COR-L47 (cell line): ENCODE measurements at places on chromosomes 2 and 18.

DNA sequence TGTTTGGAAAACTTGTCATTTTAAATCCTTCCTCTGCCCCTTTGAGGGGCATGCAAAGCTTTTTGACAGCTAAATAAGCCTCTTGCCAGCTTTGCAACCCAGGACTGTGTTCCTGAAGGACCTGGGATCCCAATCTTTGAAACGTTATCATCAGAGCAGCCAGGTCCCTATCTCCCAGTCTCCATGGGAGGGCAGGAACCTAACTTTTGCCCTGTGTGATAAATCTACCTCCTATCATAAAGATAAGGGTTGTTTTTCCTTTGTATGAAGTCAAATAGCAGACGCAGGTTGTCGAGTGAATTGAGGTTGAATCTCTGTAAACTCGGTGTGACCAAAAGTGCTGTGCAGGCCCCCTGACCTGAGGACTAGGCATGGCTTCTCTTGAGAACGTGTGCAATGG is 30.1 kb downstream of the TPRKB start:
- DNase-seq, result no peak

DNA sequence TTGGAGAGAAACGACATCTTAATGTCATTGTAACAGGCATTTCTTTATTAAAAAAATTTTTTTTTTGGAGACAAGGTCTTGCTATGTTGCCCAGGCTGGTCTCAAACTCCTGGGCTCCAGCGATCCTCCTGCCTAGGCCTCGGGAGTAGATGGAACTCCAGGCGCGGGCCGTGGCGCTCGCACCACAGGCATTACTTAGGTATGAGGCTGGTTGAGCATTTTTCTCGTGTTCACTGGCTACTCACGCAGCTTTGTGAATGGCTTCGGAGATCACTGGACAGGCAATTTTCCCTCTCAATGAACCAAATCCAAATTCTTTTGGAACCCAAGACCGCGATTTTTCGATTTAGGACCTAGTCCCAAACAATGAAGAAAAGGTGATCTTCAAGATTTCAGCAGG is 795 bp upstream of the TCF7L1 start:
- no peak for DNase-seq

GRCh38 chr2:217660423-217660822 is 342.4 kb downstream of the TNS1 start:
- DNase-seq, result no peak

DNA sequence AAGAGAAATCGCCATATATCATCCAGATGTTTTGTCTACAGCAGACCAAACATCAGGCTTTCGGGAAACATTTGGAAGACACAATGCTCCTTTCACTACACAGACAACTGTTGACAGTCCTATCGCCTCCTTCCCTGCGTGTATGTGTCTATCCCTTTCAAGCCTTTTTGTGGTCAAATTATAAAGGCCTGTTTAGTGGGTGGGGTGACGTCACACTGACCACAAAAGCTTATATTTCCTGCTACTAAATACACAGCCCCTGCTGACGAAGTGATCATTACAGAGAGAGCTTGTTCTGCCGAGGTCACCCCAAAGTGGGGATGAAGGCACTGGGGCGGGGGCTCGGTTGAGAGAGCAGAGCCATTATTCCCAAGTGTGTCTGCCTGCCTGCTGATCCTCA is 302.7 kb upstream of the TNP1 start:
- DNase-seq, result no peak

DNA sequence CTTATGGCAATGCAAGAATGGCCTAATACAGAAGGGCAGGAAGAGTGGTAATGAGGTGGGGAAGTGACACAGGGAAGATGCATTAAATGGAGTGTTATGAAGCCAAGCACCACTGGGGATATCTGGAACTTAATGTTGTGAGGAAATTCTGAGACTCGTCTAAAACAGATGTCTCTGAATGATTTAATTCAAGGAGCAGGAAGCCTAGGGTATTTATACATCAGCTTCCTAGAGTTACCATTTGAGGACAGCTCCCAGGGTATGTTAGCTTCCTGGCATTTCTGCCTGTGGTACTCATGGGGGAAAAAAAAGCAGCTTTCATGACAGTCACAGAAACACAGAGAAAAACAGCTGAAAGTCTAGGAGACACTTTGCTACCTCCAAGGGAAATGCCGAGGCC is 989.5 kb downstream of the CBLN2 start:
- DNase-seq, result no peak

DNA sequence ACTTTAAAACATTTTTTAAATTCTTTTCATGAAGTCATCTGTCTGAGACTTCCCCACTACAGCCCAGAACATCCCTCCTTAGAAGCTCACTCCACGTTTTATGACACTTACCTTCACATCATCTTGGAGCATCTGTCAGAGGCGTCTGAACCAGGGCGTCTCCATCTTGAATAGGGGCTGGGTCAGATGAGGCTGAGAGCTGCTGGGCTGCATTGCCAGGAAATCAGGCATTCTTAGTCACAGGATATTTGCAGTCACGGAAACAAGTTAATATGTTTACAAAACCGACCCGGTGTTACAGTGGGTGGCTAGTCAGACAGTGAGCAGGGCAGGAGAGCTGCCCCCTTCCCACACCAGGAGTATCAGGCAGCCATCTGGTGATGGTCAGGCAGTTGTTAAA is 456.5 kb downstream of the FBXO15 start:
- no peak for DNase-seq

- no peak for DNase-seq
Observed at GRCh38 chr2:99812426-99812825, 322.6 kb upstream of the REV1 start.

DNA sequence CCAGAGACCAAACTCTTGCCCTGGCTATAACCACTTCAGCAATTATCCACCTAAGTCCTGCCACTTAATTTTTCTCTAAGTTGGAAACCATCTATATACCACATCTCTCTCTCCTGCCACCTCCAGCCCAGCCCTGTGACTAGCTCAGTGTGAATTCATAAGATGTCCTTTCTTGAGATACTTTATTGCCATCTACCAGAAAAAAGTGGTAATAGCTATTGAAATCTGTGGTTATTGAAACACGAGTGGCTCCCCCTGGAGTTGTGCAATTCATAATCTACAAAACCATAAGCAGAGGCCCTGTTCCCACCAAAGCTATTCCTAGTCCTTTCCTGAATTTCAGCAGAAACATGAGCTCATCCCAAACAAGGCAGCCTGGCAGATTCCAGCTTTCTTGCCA is 324.0 kb downstream of the TXNL1 start:
- DNase-seq, result no peak

GRCh38 chr18:10330428-10330827 is 124.0 kb upstream of the APCDD1 start:
- no peak for DNase-seq

DNA sequence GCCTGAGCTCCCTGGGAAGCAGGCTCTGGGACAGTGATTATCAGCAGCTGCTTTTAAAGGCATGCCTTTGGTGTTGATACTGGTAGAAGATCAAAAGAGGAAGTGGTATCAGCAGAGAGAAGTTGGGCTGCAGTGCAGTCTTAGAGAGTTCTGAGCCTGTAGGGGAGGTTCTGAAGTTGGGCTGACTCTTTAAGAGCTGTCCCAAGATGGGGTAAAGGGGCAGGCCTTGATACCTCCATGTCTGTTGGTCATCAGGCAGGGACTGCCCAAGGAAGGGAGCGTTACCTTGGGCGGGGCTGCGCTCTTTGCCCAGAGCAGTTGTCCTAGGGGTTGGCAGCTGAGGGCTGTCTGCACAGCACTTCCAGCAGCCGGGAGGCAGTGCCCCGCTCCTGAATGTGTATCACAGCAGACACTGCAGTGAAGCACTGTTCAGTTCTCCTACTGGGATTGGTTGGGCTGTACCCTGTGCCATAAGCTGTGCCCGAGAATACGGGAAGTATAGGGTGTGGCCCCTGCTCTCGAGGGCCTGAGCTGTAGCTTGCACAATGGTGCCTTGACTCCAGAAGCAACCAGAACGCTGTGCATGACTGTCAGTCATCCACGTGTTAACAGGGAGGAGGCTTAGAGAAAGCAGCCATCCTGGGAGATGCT is 177.0 kb downstream of the CTIF start:
- DNase-seq, result no peak

DNA sequence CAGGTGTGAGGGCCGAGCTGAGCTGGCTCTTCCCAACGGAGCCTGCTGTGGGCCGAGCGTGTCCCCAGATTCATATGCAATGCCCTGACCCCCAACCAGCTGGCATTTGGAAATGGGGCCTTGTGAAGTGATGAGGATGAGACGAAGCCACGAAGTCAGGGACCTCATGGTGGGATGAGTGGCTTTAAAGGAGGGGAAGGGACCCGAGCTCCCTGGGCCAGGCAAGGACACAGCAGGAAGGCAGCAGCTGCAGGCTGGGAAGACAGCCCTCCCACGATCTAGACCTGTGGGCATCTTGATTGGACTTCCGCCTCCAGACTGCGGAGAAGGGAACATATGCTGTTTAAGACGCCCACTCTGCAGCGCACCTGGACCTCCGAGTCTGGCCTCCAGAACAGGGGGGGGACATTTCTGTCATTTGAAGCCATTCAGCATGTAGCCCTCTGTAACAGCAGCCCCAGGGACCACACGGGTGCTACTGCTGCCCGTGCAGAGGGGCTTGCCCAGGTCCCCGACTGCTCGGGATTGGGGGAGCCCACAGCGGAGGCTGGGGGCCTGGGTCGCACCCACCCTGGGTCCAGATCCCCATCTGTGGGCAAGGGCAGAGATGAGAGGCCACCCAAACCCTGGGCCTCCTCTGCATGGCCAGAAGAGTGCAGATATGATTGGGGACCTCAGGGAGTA is 27.2 kb downstream of the KIF1A start:
- no peak for DNase-seq

GRCh38 chr18:25132786-25133496 is 219.0 kb downstream of the ZNF521 start:
- DNase-seq, result no peak
